Activated CD4-positive, alpha-beta memory T cell treated with anti-CD3 and anti-CD28 coated beads for 36 hours (primary cell): ENCODE measurements at places on chromosomes 1 and 21. TPM values are rescaled to one million over a fixed set of nuclear protein-coding genes. Genes with fewer than 3 reads are reported as not detected.

Gene LCE2B
- not detected for total RNA-seq

DNA sequence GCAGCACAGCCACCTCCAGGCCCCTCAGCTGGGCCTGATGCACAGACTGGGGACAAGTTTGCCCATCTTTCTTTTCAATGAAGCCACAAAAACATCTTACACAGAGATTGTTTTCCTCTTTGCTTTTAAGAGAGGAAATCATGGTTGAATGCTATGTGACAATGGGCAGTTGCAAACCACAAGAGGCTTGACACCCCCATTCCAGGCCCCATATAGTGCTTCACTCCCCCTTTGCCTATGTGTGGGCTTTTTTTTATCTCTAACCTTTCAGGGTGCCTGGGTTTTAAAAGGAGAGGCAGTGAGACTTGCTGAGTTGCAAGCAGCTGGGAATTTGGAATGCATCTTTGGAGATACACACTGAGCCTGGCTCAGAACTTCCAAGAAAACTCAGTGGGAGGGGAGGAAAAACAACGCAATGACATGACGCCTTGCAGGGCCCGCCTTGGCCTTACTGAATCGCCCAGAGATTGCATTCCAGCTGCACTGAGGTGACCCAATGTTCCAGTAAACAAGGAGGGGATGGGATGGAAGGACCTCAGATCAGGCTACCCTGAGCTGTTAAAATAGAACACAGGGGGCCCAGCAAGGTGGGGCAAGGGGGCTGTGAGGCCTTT is 145.2 kb upstream of the ZNF648 start:
- no peaks in the 10 kb centered on the region for H3K36me3 ChIP-seq
- DNase-seq, result no peak
- no peak overlapping the region for H3K27ac ChIP-seq
- no peak overlapping the region for H3K4me3 ChIP-seq
- H3K27me3 ChIP-seq, result no peaks in the 10 kb centered on the region

Gene FAM72D
- total RNA-seq, result 16.7 TPM

GRCh38 chr1:101632548-101633272 is 364.0 kb downstream of the OLFM3 start:
- no peak overlapping the region for H3K4me3 ChIP-seq
- no peak for DNase-seq
- H3K27ac ChIP-seq, result no peak overlapping the region
- H3K27me3 ChIP-seq, result no peaks in the 10 kb centered on the region

Gene TGFB2
- not detected for total RNA-seq

GRCh38 chr1:9406111-9406510 is 113.4 kb downstream of the SPSB1 start:
- no peak overlapping the region for H3K4me3 ChIP-seq
- no peak for DNase-seq
- H3K27me3 ChIP-seq, result no peaks in the 10 kb centered on the region
- peaks cover 3% of the 10 kb centered on the region for H3K4me1 ChIP-seq

Gene ENTREP3
- 34.1 TPM for total RNA-seq

Gene TMEM39B
- total RNA-seq, result 18.9 TPM

GRCh38 chr1:178496410-178497135 is at the start of gene CLEC20A:
Gene CLEC20A, minus strand, starts transcription at chr1:178496964. Its CDS starts 25 bp downstream, at chr1:178496939.
- no peak within 1 kb of the TSS for H3K4me3 ChIP-seq
- no peak for DNase-seq
- H3K27me3 ChIP-seq, result peaks cover 2% of the 10 kb centered on the region

- H3K27me3 ChIP-seq, result no peaks in the 10 kb centered on the region
- no peak overlapping the region for H3K27ac ChIP-seq
- H3K36me3 ChIP-seq, result peaks cover 84% of the 10 kb centered on the region
- DNase-seq, result no peak
- H3K4me1 ChIP-seq, result peaks cover 8% of the 10 kb centered on the region
Observed at GRCh38 chr1:154586641-154587040, 19.1 kb downstream of the CHRNB2 start.

- no peak overlapping the region for H3K4me3 ChIP-seq
- no peak for DNase-seq
- H3K36me3 ChIP-seq, result no peaks in the 10 kb centered on the region
- H3K27me3 ChIP-seq, result no peaks in the 10 kb centered on the region
- H3K4me1 ChIP-seq, result no peaks in the 10 kb centered on the region
- H3K27ac ChIP-seq, result no peak overlapping the region
Observed at GRCh38 chr21:23215261-23215660, 2217.1 kb downstream of the NCAM2 start.

Gene DENND1B
- 15.6 TPM for total RNA-seq
